ENCODE measurements at places on chromosomes 5 and 9.

- DNase-seq: no peak
These were observed 22.5 kb downstream of the ADAMTSL1 start for GRCh38 chr9:18496256-18497000.

DNA sequence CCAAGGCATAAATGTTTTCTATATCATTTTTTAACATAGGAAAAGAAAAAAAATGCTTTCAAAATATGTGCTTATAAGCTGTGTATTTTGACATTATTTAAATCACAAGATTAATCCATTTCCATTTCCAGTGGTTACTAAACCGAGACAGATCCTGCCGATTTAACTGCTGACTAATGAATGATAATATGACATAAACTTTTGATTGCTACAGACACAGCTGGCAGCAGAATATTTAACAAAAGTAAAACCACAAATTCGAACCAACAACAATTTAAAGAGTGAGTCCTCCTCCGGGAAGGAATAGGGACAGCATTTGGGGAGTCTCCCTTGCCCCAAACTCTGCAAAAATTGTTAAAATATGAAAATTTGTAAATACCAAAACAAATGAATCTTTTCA lies 401.3 kb upstream of the DAB2 start:
- DNase-seq: no peak

- DNase-seq: no peak
These were observed 37.8 kb upstream of the C5orf63 start for GRCh38 chr5:127111112-127111511.

DNA sequence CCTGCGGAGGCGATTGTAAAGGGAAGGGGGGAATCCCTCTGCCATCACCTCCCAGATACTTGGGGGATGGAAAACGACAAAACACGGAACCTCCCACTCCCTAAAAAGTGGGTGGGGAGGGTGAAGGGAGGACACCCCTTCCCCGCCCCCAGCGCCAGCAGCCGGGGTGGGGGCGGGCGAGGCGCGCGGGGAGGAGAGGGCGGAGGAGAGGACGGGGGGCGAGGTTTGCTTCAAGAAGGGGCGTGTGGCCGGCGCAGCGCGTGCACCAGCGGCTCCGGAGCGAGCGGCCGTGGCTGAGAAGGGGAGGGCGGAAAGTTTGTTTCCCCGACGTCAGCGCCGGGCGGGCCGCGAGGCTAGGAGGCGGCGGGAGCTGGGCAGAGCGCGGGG lies at the start of gene PRRX2:
PRRX2 (plus strand) TSS at position 259 of the 387 bp plus-strand sequence. CDS start 221 bp downstream, outside the sequence.
- peak; percentile 82 for DNase-seq

DNA sequence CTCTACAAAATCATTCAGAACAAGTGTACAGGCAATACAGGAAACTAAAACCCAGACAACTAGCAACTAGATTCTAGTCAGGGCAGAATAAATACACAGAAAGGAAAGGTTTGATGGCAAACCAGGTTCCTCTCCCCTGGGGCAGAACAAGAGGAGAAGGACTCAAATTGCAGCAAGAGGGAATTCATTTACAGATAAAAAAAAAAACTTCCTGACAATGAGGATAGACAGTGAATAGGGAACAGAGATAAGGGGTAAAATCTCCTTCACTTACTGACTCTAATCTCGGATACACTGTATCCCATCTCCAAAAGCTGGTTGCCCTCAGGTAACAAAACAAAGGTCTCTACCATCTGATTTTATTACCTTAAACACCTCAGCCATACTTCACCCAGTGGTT lies 244.0 kb downstream of the SEC61B start:
- DNase-seq: no peak

- no peak for DNase-seq
These were observed 1.6 kb downstream of the FER start for GRCh38 chr5:108749128-108749861.

DNA sequence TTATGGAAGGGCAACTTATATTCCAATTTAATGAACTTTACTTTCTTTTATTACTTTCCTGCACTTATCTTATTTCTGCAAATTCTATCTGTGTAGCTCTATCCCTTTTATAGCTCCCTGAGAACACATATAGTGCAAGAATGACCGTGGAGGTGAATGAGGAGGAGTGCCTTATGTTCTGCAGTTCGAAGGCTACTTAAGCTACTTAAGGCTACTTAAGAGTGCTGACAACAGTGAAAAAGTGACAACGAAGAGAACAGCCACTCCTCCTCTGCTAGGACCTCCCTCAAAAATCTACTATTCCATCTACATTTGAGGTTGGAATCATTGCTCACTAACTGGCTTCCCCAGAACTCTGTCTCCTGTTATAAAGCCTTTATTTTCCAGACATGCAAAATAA lies 1365.7 kb upstream of the C9orf72 start:
- DNase-seq: no peak

- DNase-seq: no peak
These were observed 178.9 kb downstream of the SEMA6A start for GRCh38 chr5:116395631-116396203.

- no peak for DNase-seq
These were observed 52.1 kb upstream of the EXOC3 start for GRCh38 chr5:390623-391491.

- peak; percentile 96 for DNase-seq
These were observed 500 bp upstream of the GNAQ start for GRCh38 chr9:78031893-78032729.

DNA sequence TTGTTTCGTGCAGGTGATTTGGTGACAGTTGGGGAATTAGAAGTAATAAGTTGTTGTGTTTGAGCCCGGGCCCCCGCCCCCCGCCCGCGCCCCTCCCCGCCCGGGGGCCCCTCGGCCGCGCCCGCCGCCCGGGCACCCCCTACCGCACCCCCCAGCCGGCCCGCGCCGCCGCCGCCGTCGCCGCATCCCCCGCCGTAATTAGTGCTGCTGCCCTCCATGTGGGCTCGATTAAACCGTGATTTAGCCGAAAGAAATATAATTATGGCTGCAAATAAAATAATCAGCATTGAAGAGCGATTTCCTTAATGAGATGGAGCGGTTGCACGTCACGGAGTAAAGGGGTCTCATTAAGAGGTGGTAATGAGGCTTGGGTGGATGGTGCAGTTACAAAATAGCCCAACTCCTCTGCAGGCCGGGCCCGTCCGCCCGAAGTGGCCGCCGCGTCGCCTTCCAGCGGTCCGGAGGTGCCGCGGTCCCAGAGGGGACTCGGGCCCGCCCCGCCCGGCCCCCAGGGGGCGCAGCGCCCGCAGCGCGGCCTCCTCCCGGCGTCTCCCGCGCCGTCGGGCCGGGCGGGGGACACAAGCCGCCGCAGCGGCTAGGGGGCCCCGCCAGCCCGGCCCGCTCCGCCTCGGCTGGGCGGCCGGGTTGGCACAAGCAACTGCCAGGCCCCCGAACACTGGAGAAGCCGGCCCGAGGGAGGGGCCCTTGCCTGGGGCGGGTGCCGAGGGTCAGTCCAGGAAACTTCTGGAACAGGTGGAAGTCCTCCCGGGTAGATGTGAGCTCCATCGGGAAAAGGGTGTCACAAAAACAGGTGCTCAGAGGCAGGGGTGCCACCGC lies 6.9 kb upstream of the OTP start:
- peak; percentile 29 for DNase-seq
